ENCODE measurements at places on chromosomes 13 and 19. TPM values are rescaled to one million over a fixed set of nuclear protein-coding genes. Genes with fewer than 3 reads are reported as not detected.

GRCh38 chr19:17576758-17577456, 21.5 kb downstream of the COLGALT1 start:
- DNase-seq: peak; percentile 94

- DNase-seq: peak; percentile 70
Measured at GRCh38 chr13:106536244-106537034, 977 bp upstream of the EFNB2 start.

- DNase-seq: no peak
Measured at GRCh38 chr19:18765224-18765623, 25.9 kb downstream of the COMP start.

The F10 gene
- total RNA-seq: not detected
